ENCODE measurements at places on chromosomes 13 and 19.

DNA sequence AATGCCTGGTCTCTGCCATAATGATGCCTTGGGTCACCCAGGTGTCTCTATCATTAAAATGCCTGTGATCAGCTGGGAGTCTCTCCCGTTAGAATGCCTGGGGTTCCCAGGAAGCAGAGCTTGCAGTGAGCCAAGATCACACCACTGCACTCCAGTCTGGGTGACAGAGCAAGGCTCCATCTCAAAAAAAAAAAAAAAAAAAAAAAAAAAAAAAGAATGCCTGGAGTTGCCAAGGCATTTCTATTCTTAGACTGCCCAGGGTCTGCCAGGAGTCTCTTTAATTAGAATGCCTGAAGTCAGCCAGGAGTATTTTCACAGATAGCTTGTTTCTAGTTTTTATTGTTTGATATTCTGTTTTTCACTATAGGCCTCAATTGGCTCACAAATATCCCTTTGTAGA lies 1552.5 kb downstream of the UQCRFS1 start:
- DNase-seq, result no peak

DNA sequence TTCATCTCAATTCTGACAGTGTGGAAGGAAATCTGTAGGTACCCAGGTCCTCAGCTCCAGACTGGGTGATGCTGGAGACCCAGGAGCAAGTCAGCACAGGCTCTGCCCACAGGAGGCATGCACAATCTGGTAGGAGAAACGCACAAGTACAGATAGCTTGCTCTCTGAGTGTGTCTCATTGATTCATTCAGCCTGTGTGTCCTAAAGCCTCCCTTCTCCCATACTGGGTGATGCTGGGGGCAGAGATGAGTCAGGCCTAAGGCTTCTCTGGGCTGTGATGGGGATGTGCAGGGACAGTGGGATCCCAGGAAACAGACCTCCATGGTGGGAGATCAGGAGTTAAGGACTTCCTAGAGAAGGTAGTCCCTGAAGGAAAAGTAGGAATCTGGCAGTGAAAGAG lies 6.8 kb downstream of the ZNF526 start:
- no peak for DNase-seq

DNA sequence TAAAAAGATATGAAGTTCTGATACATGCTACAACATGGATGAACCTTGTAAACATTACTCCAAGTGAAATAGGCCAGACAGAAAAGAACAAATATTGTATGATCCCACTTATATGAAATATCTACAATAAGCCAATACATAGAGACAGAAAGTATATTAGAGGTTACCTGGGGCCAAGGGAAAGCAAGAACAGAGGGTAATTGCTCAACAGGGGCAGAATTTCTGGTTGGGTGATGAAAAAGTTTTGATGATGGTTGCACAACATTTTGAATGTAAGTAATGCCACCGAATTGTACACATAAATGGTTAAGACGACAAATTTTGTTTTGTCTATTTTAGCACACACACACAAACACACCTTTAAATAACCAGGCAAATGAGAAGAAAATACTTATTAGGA lies 268.4 kb downstream of the FOXO1 start:
- DNase-seq, result no peak

DNA sequence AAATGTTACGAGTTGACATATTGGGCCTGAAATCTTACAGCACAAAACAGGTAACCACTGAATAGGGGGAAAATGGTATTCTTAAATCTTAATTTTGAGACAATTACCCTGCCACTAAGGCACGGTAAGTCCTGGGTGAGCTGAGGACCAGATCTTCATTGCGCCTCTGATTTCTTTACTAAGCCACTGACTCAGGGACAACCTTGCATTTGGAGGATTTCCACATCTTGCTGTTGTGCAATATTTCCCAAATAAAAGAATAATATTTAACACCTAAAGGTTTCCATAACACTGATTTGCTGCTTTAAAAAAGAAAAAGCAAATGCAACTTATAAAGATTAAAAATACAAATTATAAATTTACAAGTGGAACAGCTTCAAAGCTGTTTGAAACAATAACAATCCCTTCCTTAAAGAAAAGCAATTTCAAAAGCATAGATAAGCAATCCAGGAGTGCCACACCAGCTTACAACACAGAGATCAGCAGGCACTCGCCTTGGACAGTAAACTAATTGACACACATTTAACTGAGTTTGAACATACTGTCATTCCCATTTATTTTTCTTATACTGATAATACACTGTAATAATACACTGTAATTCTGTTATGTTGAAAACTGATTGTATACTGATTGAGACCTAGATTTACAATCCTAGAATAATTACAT lies 79.6 kb upstream of the DOCK9 start:
- DNase-seq, result no peak

- DNase-seq, result no peak
Observed at GRCh38 chr13:52947921-52948373, 80.7 kb upstream of the OLFM4 start.

DNA sequence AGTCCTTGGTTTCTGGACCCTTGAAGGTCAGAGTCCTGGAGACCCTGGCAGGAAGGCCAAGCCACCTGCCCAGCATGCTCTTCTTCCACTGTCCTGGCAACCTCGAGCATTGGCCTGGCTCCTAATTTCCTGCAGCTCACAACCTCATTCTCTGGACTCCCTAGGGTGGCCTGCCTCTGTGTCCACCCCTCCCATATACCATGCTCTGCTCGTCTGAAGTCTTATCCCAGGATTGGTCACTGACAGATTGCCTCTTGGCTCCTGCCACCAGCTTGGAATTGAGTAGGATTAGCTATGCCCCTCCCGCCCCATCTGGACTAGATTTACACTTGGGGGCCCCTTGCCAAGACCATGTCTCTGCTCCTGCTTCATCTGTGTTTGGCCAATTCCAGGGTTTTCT lies 17.1 kb upstream of the WASF3 start:
- no peak for DNase-seq

- peak; percentile 25 for DNase-seq
Observed at GRCh38 chr19:58054901-58055874, 3.9 kb upstream of the ZNF135 start.
